HT1080 (cell line): ENCODE measurements at places on chromosomes 1 and 21.

DNA sequence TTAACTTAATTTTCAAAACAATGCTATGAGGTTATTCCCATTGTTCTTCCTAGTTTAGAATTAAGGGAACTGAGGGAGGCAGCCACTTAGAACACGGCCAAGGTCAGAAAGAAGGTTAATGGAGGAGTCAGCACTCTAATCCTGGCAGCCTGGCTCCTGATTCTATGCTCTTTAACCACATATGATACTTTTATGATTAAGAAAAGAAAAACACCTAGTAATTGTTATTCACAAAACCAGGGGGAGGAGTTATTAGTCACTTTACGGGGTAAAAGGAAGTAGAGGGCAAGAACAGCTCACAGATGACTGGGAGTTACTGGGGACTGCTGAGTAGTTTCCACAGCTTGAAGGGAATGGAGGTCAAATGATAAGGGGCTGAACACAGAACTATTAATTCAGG, 38.6 kb downstream of the GADD45A start:
- DNase-seq, result peak; percentile 88

DNA sequence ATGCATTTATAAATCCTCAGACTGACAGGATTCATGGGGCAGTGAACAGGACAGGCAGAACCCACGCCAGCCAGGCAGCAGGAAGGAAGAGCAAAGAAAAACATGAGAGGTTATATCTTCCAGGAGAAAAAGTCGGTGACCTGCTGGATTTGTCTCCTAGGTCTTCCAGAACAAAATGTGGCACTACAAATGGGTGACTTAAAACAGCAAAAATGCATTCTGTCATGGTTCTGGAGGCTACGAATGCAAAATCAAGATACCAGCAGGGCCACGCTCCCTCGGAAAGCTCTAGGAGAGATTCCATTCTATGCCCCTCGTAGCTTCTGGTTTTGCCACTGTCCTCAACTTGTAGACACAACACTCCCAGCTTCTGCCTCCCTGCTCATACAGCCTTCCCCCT, 63.4 kb downstream of the PSMG1 start:
- DNase-seq, result no peak

- DNase-seq, result no peak
Measured at GRCh38 chr1:937521-937920, 13.8 kb downstream of the SAMD11 start.

- no peak for DNase-seq
Measured at GRCh38 chr1:27878039-27878438, 5.7 kb downstream of the THEMIS2 start.

DNA sequence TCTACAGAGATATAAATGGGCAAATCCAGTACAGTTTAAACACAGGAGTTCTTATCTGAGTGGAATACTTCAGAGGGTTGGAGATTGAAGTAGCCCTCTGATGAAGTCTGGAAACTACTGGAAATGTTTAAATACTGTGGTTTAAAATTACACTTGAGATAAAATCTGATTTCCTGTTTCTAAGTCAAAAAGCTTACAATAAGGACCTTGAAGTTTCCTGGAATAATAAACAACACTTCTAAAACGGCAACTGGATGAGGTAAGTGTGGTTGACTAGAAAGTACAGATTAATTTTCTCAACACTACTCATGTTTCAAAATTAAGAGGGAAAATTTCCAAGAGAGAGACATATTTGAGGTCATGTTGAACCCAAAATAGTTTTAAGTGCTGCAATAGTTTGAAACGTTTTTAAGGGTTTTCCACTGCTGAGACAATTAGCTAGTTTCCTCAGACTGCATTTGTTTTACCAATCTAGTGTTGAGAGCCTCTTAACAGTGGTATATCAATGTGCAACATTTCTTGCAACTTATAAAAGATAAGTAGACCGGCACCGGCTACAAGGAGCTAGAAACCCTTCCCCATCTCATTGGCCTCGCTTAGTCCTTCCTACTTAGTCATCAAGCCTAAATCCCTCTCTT, 27.4 kb downstream of the KCNA3 start:
- peak; percentile 33 for DNase-seq

GRCh38 chr1:34405266-34405959, 228.7 kb downstream of the C1orf94 start:
- DNase-seq, result no peak

GRCh38 chr1:3338725-3339070, 115.8 kb upstream of the ARHGEF16 start:
- DNase-seq, result no peak

- peak; percentile 37 for DNase-seq
Measured at GRCh38 chr1:35377555-35377954, 109.0 kb downstream of the ZMYM4 start.

DNA sequence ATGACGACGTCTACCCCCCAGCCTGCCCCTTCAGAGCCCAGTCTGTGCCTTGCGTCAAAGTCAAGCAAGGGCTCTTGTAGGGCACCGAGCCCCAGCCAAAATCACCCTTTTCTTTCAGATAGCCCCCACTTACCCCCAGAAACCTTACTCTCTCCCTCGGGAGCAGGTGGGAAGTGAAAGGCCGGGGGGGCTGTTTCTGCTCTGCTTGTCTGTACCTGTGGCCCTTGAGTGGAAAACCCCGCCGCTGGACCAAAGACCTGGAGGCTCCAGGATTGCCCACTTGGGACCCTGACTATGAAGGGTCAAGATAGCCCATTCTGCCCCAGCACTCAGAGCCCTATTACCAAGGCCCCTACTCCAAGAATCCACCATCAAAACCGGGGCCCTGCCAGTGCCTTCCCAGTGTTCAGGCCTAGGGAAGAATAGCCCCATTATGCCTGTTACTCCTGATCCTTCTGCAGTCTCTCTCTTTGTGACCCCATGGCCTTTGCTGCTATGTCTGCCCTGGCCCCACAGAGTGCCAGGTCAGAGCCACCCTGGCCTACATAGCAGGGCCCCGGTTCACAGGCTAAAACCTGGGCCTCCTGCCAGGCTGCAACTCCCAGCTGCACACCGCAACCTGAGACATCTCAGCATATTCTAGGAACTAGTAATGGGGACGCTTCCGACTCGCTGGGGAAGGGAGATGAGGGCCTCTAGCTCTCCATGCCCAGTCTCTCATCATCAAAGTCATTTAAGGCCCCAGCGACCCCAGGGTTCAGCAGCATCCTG, 22.2 kb upstream of the HPDL start:
- DNase-seq, result no peak

- DNase-seq, result no peak
Measured at GRCh38 chr1:44146536-44147361, 5.3 kb upstream of the KLF18 start.

GRCh38 chr1:175673371-175674150, 69.8 kb downstream of the TNR start:
- peak; percentile 77 for DNase-seq

GRCh38 chr21:35824136-35824535, 236.2 kb downstream of the SETD4 start:
- peak; percentile 69 for DNase-seq

DNA sequence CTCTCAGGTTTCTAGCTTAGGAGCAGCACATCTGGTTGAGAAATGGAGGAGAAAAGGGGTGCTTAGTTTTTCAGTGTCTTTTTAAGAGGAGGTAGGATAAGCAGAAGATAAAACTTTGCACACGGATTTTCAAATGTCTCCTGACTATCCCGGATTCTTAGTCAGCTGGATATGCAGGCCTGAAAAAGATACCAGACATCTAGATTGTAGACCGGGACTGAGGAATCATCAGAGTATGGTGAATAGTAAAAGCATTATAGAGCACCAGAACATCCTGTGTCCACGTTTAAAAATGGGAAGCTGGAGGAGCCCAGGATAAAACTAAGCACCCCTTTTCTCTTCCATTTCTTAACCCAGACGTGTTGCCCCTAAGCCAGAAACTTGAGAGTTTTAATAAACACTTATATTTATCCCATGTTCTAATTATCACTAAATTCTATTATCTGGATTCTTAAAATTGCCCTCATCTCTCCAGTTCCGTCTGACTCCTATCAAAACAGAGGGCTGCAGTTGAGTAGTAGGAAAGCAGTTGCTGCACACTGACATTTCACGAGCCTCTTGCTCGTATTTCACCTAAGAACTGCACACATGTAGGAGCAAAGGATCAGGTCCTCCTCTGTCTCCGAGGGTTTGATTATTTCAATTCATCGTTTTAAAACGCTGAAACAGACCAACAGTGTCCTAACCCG, 609 bp downstream of the PIGK start:
- peak; percentile 4 for DNase-seq

DNA sequence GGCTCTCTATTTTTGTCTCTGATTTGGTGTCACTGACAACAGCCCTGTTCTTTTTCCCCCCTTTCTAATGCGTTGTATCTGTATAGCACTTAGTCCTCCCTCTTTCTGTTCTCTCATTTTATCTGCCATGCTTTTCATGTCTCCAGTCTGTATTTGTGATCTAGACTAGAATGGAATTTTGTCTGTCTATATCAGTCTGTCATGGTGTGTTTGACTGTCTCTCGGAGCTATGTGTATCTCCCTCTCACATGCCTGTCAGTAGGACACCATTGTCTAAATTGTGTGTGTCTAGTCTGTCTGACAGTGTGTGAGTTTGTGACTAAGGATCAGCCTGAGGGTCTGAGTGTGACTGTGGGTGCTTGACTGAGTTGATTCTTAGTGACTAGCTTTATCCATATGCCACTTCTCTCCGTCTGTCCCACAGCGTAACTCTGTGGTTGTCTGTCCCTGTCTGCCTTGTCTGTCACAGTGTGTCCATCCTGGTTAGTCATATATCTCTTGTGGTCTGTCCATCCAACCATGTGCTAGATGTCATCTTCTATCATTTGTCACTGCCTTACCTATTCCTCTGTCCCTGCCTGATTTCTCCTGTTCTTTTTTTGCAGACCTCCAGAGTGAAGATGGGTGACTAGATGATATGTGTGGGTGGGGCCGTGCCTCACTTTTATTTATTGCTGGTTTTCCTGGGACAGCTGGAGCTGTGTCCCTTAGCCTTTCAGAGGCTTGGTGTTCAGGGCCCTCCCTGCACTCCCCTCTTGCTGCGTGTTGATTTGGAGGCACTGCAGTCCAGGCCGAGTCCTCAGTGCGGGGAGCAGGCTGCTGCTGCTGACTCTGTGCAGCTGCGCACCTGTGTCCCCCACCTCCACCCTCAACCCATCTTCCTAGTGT, 1.4 kb upstream of the B4GALT2 start:
- no peak for DNase-seq

DNA sequence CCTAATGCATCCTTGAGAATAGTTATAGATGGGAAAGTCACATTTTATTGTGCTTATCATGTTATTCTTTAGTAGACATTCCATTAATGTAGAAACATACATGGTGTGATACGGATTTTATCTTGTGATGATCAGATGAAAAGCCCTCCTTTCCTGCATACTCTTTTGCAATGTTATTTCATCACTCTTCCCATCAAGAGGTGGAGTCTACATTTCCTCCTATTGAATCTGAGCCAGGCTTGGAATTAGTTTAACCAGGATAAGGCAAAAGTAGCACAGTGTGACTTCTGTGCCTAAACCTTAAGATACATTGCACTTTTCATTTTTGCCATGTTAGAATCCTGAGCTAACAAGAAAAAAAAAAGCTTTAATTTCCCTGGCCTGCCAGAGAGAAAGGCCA, 393.7 kb upstream of the ST6GALNAC5 start:
- no peak for DNase-seq

DNA sequence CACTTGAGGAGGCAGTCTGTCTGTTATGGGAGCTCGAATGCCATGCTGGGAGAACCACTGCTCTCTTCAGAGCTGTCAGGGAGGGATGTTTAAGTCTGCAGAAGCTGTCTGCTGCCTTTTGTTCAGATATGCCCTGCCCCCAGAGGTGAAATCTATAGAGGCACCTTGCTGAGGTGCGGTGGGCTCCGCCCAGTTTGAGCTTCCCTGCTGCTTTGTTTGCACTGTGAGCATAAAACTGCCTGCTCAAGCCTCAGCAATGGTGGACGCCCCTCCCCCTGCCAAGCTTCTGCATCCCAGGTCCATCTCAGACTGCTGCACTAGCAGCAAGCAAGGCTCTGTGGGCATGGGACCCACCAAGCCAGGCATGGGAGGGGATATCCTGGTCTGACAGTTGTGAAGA, 247.5 kb downstream of the LMX1A start:
- no peak for DNase-seq

DNA sequence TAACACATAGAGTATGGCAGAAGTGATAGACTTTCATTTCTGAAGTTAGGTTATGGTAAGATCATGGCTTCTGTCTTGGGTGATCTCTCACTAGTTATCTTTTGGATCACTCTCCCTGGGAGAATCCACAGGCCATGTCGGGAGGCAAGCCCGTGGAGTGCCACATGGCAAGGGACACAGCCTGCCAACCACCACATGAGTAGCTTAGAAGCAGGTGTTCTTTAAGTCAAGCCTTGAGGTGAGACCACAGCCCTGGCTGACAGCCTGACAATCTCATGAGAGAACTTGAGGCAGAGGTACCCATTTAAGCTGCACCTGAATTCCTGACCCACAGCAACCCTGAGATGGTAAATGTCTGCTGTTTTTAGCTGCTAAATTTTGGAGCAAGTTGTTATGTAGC, 130.4 kb downstream of the KCNN3 start:
- DNase-seq, result no peak

DNA sequence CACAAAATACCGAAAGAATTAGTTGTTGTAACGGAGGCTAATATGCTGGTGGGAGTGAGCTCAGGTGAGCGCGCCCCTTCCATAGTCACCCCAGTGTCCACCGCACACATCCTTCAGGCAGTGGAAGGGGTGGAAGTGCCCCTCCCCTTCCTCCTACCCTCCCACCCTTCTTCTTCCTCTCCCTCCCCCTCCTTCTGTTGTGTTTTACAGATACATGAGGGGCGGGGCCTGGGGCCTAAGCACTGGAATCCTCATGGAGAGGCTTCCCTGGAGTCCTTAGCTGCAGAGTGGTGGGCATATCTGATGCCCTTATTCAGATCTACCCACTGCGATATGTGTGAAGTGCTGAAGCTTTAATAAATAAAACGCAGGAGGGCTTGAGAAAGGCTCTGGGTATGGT, 10.3 kb upstream of the ADARB1 start:
- DNase-seq, result no peak

DNA sequence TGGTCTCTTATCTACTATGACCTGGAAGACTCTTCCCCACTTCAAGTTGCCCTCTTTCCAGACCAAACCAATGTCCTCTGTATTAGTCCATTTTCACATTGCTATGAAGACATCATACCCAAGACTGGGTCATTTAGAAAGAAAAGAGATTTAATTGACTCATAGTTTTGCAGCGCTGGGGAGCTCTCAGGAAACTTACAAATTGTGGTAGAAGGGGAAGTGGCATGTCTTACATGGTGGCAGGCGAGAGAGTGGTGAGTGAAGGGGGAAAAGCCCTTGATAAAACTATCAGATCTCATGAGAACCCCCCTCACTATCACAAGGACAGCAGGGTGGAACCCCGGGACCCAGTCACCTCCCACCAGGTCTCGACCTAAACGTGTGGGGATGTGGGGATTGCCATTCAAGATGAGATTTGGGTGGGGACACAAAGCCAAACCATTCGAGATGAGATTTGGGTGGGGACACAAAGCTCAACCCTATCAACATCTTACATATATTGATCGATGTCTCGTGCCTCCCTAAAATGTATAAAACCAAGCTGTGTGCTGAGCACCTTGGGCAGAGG, 14.2 kb upstream of the AGPAT3 start:
- DNase-seq, result no peak

- no peak for DNase-seq
Measured at GRCh38 chr1:90187323-90187585, 192.3 kb downstream of the ZNF326 start.
